ENCODE measurements at places on chromosomes 1 and 21.

DNA sequence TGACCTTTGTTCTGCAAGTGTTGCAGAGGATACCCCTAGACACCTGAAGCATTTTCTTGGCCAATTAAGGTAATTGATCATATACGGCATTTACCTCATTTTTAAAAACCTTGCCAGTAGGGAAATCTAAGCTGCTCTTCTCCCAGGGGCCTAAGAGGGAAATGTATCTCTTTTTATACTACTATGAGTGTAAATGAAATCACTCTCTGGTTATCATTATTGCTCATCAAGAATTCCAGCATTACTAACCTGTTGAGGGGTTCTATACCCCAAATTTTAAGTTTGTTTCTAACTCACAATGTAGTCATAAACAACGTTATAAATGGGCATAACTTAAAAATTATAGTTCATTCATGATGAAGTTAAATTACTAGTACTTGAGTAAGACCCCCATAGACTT, 27.4 kb downstream of the TMED5 start:
- DNase-seq: no peak

DNA sequence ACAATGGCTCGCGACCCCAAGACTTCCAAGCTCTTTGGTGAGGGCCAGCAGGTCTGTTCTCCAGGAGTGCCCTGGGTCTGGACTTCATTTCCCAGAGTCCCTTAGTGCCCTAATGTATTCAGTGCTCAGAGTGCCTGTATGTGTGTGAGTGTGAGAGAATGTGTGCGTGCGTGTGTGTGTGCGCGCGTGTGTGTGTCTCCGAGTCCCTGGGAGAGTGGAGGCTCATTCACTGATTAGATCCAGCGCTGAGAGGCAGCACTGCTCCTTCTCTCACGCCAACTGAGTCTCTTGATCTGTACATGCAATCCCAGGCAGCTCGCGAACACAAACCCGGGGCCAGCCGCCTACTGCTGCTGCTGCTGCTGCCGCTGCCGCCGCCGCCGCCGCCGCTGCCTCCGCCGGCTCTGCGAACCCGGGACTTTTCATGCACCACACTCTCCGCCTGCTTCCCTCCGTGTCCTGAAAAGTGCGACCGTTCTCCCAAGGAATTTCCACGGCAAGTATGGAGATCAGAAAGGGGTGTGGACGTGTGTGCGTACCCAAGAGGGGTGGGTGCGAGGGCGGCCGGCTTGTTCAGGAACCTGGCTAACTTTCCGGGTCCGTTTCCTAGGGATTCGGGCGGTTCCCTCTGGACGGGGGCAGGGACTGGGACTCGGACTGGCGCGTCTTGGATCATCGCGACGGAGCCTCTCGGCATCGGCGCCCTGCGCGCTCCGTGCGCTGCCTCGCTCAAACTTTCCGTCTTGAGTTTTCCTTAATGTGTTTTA, at the start of gene RNF220:
RNF220 (plus strand) TSS at position 225 of the 767 bp plus-strand sequence.
- peak; percentile 39 for DNase-seq

GRCh38 chr1:90723590-90724108, 6.5 kb upstream of the BARHL2 start:
- no peak for DNase-seq

- no peak for DNase-seq
Measured at GRCh38 chr1:46461017-46461808, 28.4 kb upstream of the DMBX1 start.

- DNase-seq: peak; percentile 24
Measured at GRCh38 chr1:94925561-94926125, 1.3 kb downstream of the CNN3 start.

Measured in CD4-positive, alpha-beta T cell treated with Interferon gamma for 1 hour (primary cell).